Cortex of kidney (tissue), 1 donor: ENCODE measurements at places on chromosomes 11 and 22.

DNA sequence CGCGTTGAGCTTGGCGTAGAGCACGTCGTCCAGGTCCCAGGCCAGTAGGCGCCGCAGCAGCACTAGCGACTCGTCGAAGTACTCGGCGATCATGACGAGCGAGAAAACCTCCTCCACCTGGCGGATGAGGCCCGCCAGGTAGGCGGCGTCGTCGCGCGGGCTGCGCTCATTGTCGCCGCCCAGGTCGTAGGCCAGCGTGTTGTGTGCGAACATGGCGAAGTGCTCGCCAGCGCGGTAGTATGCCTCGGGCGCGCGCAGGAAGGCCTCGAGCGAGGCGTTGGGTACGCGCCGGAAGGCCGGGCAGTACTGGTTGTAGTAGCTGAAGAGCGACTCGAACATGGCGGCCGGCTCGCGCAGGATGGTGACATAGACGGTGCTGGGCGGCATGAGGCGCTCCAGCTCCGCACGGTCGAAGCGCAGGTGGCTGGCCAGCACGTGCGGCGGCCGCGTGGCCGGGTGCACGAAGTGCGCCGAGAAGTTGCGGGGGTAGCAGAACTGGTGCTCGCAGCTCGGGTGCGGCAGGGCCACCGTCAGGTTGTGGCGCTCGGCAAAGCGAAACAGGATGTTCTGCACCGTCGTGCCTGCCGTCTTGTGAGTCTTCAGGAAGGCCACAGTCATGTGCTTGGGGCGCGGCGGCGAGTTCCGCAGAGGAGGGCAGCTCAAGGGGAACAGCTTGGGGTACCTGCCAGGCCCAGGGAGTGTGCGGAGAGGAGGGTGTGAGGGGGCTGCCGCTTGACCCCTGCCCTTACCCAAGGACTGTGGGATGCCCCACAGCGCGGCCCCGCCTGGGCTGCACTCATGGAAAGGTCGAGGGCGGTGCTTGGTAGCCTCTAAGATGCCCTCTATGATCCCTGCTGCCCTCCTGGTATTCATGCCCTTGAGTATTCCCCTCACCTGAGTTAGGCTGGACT lies 5.7 kb downstream of the GAL3ST3 start:
- no peak for DNase-seq

- no peak for DNase-seq
These were observed 4.5 kb downstream of the FOXR1 start for GRCh38 chr11:118975771-118976709.

DNA sequence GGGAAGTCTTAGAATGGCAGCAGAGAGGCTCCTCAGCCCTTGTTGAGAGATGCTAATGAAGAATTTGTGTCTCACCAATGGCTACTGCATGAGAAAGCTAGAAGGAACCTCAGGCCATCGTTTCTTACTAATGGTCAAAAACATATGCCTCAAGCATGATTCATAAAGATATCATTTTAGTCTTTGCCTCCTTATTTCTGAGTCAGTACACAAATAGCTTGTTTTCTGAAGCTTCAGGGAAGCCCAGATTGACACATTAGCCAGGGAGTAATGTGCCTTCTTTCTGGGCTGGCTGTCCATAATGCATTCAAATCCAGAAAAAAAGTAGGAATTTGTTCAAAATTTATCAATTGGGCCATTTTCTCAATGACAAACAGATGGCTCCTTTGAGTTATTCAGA lies 169.4 kb upstream of the ZBED5 start:
- no peak for DNase-seq

GRCh38 chr11:95516786-95517185 lies 272.8 kb downstream of the FAM76B start:
- DNase-seq: no peak

DNA sequence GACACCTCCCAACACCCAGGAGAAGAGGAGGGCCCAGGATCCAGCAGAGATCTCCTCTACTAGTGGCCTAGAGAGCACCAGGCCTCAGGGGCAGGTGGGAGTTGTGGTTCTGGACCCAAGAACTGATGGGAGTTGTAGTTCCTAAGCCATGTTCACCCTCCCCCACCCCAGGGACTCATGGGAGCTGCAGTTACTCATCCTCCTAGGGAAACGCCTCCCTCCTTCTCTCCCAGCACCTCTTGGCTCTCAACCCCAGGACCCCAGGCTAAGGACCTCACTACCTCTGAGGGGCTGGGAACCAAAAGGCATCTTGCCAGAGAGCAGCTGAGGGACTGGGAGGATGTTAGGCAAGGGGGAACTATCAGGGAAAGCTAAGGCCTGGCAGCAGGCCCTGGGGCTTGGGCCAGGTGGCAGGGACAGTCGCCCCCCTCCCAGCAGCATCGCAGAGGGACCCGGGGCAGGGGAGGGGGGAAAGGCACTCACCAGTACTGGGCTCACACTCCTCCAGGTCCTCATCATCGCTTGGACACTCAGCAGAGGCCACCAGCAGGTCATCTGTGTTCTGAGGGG lies 28.9 kb downstream of the SLC22A12 start:
- DNase-seq: no peak
